ENCODE measurements at places on chromosomes 2 and 18.

DNA sequence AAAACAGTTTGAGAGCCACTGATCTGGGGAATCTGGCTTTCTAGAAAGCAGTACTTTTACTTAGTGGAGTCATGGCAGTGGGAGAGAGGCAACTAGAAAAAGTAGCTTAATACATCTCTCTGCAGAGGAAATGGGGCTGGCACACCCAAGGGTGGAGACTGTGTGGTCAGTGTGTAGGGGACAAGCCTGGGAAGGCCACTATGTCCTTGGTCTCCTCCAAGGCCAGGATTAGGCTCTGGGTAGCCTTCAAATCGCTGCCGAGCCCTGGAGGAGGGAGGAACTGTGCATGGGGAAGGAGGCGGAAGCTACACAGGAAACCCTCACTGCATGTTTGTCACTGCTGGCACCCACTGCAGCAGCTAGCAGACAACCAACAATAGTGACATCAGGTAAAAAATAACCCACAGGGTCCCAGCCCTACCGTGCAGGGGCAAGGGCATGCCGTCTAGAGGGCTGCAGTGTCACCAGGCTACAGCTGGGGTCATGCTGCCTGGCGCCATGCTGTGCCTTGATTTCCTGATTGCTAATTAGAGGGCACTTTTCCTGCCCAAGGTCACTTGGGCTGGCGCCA is 34.8 kb downstream of the LBH start:
- DNase-seq, result peak; percentile 75

- no peak for DNase-seq
Measured at GRCh38 chr2:62152000-62152399, 43.9 kb upstream of the B3GNT2 start.

- DNase-seq, result peak; percentile 78
Measured at GRCh38 chr18:79378536-79379250, 17.0 kb upstream of the NFATC1 start.

GRCh38 chr2:20428717-20429490 is 18.0 kb upstream of the RHOB start:
- DNase-seq, result no peak

- no peak for DNase-seq
Measured at GRCh38 chr2:133229974-133230373, 338.3 kb downstream of the NCKAP5 start.

DNA sequence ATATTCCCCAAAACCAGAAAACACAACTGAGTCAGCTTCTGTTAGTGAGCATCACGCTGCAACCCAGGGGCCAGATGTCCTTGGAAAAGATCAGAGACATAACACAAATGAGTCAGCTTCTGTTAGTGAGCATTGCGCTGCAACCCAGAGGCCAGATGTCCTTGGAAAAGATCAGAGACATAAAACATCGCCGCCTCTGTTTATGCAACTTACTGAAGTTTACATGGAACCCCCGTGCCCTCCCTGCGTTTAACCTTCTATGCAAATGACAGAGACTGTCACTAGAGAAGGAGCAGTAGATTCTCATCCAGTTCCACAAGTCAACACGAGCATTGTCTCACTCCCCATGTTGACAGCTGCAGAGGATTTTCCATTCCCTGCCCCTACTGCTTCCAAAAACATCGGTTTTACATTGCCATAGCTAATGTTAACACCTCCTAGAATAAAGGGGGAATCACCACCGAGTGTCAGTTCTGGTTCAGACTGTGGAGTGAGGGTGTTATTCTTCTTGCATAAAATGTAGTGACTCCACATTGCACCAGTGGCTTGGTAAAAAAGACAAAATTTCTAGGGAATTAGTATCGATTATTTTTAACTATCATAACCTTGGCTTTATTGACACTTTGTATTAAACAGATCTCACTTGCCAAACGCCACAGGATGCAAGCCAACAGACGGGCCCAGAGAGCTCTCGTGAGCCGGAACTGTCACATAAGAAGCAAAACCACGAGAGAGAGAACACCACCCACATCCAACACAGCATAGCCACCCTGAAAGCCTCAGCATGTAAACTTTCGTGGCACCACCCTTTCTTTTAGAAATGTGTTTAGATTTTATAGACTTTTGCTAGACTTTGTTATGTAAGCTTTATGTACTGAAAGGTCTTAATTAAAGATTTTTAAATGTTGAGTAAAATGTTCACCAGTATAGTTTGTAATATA is 87.7 kb downstream of the SH3YL1 start:
- DNase-seq, result peak; percentile 68

DNA sequence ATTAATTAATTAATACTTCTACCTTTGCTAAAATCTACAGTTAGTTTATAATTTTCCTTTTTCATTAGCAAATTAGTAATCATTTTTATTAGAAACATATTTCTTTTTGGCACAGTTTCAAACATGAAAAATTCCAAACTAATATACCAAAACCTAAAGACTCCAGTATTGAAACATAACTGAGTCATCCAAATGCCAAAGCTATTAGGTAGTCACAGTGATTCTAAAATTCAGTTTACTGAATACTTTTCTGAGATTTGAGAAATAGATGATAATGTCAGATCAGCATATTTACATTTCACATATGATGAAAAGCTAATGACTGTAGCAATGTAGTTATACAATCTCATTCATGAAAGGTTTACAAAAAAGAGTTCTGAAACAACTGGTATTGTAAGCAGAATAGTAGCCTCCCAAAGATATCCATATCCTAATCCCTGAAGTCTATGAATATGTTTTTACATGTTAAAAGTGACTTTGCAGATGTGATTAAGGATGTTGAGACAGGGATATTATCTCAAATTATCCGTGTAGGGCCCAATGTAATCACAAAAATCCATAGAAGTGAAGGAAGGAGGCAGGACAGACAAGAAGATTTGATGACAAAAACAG is 680.2 kb upstream of the CHAC2 start:
- DNase-seq, result no peak

Data from central memory CD4-positive, alpha-beta T cell (primary cell).